ENCODE measurements at places on chromosomes 11 and 22.

DNA sequence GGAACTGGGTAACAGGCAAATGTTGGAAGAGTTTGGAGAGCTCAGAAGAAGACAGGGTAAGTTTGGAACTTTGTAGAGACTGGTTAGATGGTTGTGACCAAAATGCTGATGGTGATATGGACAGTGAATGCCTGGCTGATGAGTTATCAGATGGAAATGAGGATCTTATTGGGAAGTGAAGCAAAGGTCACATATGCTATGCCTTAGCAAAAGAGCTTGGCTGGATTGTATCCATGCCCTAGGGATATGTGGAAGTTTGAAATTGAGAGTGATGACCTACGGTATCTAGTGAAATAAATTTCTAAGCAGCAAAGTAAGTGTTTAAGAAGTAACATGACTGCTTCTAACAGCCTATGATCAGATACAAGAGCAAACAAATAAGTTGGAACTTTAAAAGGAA is 17.8 kb downstream of the BBOX1 start:
- DNase-seq: no peak

- DNase-seq: no peak
Measured at GRCh38 chr11:100849009-100849900, 162.2 kb downstream of the ARHGAP42 start.

- DNase-seq: no peak
Measured at GRCh38 chr11:87292598-87292997, 254.9 kb downstream of the TMEM135 start.

- no peak for DNase-seq
Measured at GRCh38 chr11:1283091-1283511, 26.3 kb downstream of the TOLLIP start.

- DNase-seq: no peak
Measured at GRCh38 chr22:41650821-41651220, 29.7 kb downstream of the XRCC6 start.

GRCh38 chr11:34960277-34960676 is 43.9 kb downstream of the PDHX start:
- peak; percentile 48 for DNase-seq

DNA sequence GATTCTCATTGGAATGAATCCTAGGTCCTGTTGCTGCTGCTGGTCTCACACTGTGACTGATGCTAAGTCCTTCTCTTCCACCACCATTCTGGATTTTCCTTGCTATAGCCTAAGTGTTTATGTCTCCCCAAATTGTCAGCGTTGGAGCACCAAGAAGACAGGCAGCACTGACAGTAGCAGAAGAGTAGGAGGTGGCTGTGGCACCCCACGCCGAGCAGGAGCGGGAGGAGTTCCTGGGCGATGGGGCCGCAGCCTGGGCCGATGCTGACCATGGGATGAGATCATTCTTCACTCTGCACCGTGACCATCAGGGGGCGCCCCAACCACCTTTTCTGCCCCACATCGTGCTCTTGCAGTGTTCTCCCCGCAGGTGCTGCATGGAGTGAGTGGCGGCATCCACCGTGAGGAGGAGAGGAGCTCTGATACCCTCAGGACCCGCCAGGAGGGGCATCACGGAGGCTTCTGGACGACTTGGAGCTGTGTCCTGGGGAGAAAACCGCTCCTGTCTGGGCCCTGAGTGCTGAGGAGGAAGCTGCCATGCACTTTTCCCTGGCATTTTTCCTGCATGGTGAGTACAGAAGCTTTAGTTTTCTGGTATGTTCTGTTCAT is 57.0 kb downstream of the LRRC74B start:
- peak; percentile 93 for DNase-seq

- no peak for DNase-seq
Measured at GRCh38 chr22:41285441-41285819, 557 bp downstream of the RANGAP1 start.

GRCh38 chr11:132911186-132911585 is 621.1 kb downstream of the OPCML start:
- no peak for DNase-seq

GRCh38 chr22:35480627-35481550 is 59.7 kb upstream of the RASD2 start:
- DNase-seq: no peak

GRCh38 chr11:18844753-18845367 is 53.3 kb upstream of the PTPN5 start:
- DNase-seq: peak; percentile 36

DNA sequence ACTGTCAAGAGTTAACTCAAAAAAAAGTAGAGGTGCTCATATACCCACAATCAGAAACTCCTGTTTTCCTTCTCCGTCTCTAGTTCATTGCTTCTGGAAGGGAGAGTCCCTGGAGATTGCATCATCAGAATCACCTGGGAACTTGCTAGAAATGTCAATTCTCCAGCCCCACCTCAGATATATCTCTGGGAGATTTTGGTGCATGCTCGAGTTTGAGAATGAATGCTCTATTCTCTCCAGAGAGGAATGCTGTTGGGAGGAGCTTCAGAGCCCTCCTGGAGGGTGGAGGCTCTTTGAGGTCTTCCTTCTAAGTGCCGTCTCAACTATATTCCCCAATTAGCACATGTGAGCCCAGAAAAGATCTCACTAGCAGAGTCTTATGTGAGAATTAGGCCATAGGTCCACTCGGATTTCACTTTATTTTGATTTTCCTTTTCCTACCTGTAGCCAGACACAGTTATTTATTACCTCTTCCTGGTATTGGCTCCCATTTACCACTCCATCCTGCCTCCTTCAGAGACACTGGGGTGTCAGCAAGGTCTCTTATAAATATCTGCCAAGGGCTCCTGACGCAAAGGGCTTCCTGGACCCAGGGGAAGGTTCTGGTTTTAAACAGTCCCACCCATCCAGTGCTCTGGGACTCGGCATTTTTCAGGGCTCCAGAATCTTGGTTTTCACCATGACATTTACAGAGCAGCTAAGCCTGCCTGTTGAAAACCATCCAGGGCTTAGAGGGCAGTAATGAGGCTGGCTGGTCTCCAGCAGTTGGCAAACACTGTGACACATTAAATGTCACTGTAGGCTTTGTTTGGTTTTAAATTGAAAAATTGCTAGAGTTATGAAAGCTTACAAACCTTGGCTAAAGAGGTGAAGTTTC is 136.2 kb downstream of the CD44 start:
- DNase-seq: no peak

GRCh38 chr11:64234647-64235379 is 429 bp downstream of the VEGFB start:
- no peak for DNase-seq

GRCh38 chr11:125960771-125961170 is 14.9 kb downstream of the VSIG10L2 start:
- no peak for DNase-seq
